ENCODE measurements at places on chromosomes 11 and 22.
A peak's percentile ranks its signal among the peaks of the same experiment; 100 is the strongest.

DNA sequence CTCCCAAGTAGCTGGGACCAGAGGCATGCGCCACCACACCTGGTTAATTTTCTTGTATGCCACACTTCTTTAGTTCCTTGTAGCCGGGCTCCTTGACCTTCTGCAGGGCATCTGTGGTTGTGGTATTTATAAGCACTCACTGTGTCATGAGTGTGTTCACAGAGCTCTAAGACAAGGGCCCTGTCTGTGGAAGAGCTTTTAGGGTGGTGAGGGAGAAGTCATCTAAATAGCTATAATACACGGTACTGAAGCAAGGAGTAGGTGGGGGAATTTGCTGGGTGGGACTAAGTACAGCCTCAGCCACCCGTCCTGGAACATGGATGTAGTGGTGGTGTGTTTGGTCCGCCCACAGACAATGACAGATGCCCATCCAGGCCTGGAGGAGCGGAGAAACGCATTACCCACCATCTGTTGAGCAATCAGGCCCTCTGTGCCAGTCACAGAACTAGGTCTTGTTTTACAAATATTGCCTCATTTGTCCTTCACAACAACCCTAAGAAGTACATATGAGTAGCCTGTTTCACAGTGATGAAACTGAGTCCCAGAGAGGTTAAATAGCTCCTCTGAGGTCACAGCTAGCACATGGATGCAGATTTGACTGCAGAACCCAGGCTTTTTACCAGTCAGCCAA lies 10.1 kb downstream of the ACO2 start:
- peak; percentile 7 for DNase-seq

- no peak for DNase-seq
Measured at GRCh38 chr11:74697722-74698121, 33.5 kb downstream of the CHRDL2 start.

- no peak for DNase-seq
Measured at GRCh38 chr11:120385110-120385509, 48.9 kb downstream of the ARHGEF12 start.

DNA sequence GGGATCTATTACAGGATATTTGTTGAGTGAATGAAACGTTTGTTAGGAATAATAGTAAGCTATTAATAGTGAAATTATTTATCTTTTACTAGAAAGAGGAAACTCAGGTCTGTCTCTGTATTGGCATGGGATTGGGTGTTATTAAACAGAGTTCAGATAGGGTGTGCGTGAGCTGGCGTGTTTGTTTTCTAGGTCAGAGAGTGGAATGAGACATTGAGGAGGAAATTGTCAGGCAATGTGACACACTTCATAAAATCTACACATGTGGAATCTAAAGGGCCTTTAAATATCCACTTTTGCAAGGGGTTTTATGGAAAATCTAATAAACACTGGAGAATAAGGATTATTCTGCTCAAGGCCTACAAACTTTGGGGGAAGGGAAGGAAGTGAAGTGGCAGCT lies 552.9 kb downstream of the NTM start:
- DNase-seq, result no peak

GRCh38 chr11:77448269-77448668 lies 25.6 kb downstream of the PAK1 start:
- no peak for DNase-seq

DNA sequence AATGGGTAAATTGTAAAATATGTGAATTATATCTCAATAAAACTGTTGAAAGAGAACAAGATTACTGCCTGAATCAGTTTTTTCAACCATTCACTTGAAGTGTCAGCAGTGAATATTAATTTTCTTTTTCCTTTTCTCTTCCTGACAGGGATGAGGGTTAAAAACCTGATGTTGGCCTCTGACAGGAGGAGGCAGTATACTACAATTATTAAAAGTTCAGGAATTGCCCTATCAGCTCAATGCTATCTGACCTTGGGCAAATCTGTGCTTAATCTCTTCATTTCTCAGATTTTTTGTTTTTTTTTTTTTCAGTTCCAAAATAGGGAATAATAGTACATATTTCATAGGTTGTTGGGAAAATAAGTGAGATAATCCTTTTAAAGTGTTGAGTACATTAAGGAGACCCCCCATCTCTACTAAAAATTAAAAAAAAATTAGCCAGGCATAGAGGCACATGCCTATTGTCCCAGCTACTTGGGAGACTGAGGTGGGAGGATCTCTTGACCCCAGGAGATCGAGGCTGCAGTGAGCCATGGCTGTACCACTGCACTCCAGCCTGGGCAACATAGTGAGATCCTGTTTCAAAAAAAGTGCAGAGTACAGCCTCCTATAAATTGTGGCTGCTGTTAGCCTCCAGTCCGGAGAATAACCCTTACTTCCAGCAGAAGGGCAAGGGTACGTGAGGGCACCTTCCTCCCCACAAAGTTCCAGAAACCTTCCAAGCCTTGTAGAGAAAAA lies 48.8 kb downstream of the TRIM44 start:
- no peak for DNase-seq

DNA sequence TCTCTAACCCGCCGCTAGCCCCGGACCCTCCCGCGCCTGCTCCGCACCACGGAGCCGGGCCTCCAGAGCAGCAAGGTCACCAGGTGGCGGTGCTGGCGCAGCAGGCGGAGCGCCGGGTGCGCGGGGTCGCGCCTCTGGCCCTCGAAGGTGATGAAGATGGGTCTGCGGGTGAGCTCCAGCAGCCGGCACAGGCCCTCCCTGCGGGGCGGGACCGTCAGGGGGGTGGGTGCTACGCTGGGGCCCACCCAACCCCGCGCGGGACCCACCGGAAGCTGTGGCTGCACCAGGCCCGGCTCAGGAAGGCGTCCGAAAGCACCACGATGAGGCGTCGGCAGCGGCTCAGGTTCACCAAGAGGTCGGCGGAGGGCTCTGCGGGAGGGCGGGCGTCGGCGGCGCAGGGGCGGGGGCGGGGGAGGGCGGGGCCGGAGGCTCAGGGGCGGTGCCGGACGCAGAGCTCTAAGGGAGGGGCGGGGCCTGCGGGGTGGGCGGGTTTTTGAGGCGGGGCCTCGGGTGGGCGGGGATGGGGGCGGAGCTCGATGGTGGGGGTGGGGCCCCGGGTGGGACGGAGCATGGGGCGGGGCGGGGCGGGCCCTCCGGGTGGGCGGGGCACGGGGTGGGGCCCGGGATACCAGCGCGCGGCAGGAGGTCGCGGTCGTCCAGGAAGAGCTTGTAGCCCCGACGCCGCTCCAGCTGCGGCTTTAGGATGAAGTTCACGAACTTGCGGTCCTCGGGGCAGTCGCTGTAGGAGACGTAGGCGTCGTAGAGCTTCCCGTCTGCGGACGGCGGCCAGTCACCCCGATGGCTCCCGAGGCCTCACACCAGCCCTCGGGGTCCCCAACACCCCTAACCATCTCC lies 7.8 kb downstream of the SIGIRR start:
- DNase-seq, result peak; percentile 88
